ENCODE measurements at places on chromosomes 5 and 9.

- peak; percentile 13 for DNase-seq
Observed at GRCh38 chr9:2087500-2088313, 72.6 kb downstream of the SMARCA2 start.

GRCh38 chr5:13731121-13731628 lies 213.3 kb downstream of the DNAH5 start:
- DNase-seq: no peak

DNA sequence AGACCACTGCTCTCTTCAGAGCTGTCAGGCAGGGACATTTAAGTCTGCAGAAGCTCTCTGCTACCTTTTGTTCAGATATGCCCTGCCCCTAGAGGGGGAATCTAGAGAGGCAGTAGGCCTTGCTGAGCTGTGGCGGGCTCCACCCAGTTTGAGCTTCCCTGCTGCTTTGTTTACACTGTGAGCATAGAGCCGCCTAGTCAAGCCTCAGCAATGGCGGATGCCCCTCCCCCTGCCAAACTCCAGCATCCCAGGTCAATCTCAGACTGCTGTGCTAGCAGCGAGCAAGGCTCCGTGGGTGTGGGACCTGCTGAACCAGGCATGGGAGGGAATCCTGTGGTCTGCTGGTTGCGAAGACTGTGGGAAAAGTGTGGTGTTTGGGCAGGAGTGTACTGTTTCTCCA lies 59.9 kb downstream of the CAVIN4 start:
- no peak for DNase-seq

GRCh38 chr5:157481265-157481664 lies 21.3 kb downstream of the NIPAL4 start:
- no peak for DNase-seq

- no peak for DNase-seq
Observed at GRCh38 chr9:33230756-33231622, 9.0 kb upstream of the SPINK4 start.

DNA sequence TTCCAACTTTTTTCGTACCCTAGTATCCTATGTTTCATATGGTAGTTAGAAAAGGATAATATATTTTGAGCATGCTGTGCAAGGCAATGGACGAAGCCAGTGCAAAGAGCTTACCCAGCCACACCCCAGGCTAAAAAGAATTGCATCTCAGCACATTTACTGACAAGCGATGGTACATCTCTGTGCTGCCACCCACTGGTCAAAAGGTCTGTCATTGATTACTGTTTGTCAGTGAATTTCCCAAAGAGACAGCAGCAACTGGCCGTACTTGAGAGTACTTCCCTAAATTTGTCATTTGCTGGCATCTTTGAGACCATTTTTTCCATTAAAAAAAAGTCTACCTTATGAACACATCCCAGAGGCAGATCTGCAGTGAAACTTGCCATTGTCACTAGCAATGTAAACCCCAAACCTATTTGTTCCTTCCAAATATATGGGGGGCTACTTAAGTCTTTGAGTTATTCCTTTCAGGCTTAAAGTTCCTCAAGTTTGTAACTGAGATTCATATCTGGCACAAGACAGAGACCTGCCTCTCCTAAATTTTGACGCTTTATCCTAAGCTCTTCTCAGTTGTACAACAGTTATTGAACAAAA lies 184.3 kb downstream of the CTNND2 start:
- no peak for DNase-seq

- DNase-seq: no peak
Observed at GRCh38 chr5:15074651-15075050, 203.1 kb upstream of the ANKH start.

GRCh38 chr9:77605449-77606220 lies 42.5 kb downstream of the GNA14 start:
- no peak for DNase-seq

- DNase-seq: no peak
Observed at GRCh38 chr9:131312822-131313770, 23.6 kb downstream of the PLPP7 start.

DNA sequence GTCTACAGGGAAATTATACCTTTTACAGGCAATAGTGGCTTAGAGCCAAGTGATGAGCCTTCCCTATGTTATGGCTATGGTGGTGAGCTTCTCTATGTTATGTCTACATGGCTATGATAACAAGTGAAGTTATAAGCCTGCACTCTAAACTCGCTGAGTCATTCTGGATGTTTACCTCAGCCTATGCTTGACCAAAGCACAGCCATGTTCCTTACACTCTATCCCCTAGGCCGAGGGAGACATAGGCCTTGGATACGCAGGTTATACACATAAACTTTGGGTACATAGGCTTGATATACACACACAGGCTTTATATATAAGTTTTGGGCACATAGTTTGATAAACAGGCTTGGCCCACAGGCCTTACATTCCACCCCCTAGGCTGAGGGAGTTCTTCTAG lies 13.8 kb downstream of the DMAC1 start:
- DNase-seq: no peak

DNA sequence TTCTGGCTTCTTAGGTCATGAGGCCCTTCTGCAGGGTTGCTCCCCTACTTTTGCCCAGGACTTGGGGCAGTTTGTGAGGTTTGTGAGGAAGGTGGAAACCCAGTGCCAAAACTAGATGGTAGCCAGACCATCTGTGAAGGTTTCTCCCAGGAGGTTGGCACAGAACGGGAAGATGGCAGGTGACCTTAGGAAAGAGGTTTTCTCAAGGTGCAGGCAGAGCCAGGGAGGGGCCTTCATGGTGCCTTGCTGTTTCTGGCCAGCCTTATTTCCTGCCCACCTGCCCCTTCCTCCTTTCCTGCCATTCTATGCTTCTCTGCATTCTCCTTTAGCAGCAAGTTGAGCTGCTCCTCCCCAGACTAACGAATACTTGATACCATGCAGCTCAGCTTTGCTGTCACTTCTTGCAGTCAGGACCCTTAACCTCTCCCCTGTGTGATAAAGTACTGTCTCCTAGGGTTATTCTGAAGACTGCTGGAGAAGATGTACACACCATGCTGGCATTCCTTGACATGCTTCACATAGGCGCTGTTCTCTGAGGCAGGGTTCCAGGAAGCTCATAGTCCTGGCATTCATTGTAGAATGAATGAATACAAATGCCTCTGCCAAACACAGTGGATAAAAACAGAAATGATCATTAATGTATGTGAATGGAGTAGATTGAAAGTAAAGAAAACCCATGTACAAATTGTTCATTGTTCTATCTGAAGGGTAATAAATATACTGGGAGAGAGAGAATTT lies 154.3 kb downstream of the KDM4C start:
- DNase-seq: no peak

DNA sequence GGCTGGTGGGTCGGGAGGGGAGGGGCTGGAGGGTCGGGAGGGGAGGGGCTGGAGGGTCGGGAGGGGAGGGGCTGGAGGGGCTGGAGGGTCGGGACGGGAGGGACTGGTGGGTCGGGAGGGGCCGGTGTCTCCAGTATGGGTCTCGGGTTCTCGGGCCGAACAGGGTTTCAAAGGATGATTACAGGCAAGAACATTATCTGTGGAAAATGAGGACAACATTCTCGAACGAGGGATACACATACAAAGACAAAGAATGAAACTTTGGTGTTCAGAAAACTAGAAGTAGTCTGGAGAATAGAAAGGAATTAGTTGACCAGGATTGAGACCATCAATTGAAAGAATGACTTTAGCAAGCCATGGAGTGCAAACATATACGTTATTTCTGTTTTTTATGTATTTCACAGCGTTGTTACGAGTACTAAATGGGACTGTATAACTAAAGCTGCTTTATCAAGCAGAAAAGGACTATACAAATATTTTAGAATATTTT lies 360 bp upstream of the ZCCHC10 start:
- no peak for DNase-seq

DNA sequence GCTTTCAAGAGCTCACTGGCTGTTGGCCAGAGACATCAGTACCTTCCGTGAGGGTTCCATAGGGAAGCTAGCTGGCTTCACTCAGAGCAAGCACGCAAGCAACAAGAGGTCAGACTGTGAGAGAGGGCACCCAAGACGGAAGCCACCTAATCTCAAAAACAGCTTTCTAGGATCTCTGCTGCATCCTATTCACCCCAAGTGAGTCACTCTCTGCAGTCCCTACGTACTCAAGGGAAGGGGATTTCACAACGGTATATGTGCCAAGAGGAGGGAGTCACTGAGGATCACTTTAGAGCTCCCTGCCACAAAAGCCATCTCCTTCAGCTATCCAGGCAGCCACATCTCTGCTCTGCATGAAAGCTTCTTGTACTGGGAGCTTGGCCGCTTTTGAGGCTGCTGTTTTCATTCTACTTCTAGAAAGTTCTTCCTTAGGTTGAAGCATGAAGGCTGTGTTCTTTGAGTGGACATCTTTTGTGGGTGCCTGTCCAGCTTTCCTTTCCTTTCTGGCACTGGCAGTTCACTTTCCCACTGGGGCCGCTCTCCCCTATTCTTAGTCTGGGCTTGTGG lies 249.5 kb downstream of the MAN2A1 start:
- no peak for DNase-seq

GRCh38 chr5:95599252-95599651 lies 20.6 kb upstream of the GPR150 start:
- no peak for DNase-seq

DNA sequence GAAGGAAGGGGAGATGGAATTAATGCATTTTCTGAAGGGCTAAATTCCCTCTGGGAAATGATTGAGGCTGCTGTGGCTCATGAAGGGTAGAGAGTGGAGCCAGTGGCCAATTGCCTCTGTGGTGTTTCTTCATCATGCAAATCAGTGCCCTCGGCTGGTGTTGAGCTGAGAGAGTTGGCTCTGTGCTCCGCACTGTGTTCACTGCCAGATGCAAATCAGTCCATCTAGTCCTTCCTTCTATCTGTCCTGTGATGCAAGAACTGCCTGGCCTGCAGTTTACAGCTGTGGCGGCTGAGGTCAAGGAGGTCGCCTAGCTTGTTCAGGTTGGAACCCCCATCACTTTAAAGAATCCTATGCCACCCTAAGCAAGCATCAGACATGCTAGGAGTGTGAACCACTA lies 6.0 kb downstream of the TMEM171 start:
- DNase-seq: no peak

- no peak for DNase-seq
Observed at GRCh38 chr9:121348221-121348620, 21.8 kb downstream of the STOM start.

DNA sequence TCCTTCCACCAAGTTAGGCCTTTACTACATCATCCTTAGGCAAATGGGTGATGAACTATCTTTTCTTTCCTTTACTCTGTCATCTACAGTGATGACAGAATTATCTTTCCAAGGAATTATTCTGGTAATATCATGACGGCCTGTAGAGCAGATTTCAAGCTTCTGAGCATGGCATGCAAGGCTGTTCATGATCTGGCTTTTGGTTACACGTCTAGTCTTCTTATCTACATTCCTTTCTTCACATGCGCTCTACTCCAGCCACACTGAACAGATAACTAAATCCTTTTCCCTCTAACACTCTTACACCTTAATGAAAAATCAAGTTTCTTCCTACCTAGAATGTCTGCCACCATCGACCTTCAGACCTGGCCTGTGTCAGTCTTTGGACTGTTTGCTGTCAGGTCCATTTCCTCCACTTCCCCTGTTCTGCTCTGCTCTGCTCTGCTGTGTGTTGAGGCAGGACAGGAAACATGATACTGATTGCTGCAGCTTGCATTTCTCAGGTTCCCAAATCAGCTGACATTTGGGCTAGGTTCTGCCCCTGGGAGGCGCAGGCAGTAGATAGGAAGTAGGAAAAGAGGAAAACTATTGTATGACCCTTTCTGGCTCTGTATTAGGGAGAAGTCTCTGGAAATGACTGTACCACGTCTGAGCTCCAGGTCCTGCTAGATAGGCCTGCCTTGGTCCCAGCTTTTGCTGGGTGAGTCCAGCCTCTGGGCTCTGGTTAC lies 4.2 kb downstream of the SCGB3A2 start:
- DNase-seq: no peak

DNA sequence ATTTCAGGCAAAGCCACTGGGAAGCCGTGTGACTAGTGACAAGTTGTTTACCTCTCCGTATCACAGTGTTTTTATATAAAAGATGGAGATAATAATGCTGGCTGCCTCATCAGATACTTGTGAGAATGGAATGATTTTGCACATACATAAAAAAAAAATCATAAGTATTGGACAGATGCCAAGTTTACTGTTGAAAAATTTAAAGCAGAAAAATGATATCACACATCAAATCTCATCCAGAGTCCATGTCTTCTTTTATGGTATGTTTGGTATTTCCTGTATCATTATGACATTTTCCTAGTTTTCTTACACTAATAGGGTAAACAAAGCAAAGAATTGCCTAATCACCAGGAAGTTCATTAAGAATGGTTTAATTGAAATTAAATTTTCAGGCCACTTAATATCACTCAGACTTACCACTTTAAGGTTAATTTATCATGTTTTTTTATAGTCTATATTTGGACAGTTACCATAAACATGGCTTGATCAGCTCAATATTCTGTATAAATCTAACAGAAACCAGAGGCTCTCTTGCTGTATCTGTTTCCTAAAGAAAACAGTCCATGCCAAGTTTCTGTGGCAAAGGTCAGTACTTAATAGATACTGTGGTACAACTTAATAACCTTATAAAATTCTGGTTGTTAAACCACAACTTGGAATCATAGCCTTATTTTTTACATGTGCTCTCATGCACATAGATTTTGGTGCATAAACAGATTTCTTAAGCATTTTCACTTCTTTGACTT lies 656.5 kb upstream of the RIOK2 start:
- no peak for DNase-seq
